ENCODE measurements at places on chromosomes 12 and 14.

DNA sequence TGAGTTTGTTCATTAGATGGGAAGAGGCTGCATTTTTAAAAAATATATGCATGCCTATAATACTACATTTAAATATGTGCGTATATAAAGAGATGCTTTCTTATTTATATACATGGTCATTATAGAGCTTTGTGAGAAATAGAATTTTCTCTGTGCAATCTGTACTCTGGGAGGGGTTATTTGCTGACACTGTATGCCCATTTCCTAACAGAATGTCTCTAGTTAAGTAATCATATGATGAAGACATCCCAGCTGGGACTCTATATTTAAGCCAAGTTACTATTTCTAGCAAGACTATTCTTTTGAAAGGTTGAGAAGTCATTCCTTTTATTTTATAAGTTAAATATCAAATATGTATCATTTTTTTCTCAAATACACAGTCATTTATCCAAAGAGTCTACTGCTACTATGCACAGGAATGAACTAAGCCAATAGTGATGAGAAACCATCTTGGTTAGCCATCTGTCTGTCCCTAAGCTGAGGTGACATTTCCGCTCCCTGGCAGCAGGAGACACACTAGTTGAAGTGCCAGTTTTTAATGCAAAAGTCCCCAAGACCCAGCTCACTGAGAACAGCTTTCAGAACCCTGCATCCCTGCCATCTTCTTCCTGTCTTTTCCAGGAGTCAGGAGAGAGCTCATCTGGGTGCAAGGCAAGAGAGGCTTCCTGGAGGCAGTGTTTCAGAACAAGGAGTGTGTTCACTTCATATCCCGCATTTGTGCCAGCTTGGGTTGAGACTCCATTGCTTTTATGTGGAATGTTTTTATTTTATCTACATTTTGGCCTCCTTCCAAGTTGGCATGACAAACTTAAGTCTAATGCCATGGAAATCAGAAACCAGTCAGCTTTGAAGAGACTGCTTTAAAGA lies 69.5 kb downstream of the TMEM132C start:
- no peak for DNase-seq

DNA sequence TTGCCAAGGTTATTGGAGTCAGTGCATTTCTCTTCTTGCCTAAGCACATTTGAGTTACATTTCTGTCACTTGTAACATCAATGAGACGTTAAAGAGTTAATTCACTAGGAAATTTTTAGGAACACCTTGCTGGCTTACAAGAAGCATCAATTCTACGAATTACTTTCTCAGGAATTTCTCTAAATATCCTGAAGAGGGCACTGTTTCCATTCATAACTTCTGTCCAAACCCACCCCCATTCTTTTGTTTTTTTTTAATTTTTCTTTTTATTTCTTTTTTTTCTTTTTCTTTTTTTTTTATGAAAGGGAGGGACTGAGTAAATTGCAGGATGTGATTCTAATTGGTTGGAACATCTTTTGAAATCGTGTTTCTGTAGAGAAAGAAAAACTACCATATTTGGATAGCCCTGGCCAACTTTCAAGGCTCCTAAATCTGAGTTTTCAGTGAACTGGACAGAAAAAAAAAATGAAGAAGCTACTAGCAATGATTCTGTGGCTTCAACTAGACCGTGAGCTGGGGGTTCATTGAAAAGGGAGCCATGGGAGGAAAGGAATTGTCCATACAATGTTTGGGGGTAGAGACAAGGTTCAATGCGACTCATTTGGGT lies 285.3 kb downstream of the DAD1 start:
- DNase-seq = no peak

DNA sequence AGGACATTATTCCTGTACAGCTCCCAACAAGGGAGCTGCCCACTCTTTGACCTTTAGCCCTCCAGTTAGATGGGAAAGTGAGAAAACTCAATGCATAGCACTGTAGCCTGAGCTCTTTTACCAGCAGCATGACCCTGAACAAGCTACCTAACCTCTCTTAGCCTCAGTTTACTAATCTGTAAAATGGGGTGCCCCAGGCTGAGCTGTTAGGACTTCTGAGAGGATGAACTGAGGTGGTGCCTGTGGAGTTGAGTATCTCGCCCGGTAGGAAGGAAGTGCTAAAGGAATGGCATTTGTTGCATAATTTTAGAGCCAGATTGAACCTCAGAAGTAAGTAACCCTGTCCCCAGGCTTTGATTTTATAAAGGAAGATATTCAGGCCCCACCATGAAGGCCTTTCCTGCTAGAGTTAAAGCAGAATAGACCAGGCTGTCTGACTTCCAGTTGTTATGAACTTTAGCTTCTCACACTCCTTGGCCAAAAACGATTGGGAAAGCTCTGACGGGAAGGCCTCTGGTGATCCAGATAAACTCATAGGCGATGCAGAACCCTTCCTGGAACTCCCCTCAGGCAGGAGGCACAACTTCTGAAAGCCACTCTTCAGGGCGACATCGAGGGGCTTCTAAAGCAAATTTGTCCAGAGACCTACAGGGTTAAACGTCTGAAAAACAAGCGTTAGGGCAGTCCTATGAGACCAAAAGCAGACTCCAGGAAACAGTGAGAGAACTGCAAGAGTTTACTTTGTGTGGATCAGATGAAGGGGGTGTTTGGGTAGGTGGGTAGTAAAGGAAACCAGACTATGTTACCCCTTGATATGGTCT lies 2.5 kb upstream of the SERPINA10 start:
- DNase-seq = no peak

DNA sequence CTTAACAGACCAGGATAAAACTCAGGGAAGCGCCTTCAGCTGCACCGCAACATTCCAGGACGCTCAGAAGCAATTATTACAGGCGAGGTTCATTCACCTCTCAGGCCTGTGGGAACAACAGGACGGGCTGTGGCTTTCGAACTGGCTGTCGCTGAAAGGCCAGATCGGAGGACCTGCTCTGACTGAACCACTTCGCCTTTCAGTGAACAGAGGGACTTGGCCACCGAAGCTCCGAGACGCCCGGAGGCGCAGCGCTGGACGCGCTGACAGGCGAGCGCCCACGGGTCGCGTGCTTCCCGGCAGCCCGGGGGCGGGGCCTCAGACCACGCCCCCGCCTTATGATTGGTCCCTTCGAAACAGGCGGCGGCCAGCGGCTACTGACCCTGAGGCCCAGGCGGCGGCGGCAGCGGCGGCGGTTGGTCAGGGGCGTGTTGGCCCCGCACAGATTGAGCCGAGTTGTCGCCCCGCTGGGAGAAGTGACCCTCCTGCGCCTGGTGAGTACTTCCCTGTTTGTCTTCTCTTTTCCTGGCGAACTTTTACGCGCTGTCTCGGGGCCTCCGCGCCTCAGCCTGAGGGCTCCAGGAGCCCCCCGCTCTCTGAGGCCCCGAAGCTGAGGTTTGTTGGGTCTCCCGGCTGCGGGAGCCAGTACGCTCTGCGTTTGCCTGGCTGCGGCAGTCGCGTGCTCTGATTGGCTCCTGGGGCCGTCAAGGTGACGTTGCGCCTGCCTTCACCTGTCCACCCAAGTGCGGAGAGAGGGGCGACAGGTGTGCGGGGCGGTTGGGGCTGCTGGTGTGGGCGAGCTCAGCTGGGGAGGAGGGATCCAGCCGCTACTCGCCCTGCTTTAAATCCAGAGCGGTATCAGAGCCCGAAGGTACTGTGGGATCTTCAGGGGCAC lies at the start of gene GAS2L3:
Gene GAS2L3 (plus strand): TSS at position 393 of the 895 bp plus-strand sequence. CDS start 21,221 bp downstream, outside the sequence.
- peak; percentile 93 for DNase-seq

DNA sequence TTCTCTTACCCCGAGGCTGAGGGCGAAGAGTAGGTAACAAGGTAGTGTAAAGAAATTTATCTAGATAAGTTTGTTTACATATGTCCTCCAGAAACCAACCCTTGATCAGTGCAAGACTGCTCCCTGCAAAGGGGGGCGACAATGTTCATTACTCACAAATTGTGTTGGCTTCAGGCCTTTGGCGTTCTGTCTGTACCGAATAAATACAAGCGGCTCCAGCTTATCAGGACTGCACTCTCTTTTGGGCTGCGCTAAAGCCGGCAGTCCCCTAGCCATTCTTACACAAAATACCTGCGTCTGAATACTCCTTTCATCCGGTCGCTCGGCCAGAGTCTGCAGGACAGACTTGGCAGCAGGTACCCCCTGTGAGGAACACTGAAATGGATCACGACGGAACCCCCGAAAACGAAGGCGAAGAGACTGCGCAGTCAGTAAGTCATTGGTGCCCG lies 116.4 kb downstream of the PPHLN1 start:
- DNase-seq = no peak

- no peak for DNase-seq
Measured at GRCh38 chr14:61491876-61492434, 170.6 kb downstream of the PRKCH start.

DNA sequence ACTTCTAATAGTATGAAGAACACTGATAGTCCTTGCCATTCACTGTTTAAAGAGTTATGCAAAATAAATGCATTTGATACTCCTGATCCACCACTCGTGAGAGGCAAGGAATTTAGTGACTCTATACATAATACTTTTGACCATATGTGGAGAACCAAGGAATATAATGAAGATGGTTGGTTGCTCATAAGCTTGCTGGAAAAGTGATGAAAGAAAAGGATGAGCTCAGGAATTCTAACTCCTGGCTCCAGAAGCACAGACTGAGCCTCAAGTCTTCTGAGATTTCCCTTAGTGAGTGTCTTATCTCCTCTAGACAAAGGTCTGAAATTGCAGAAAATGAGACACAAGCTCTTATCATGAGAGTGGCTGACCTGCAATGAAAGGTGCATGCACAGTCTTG lies 57.1 kb upstream of the KRAS start:
- DNase-seq = no peak

DNA sequence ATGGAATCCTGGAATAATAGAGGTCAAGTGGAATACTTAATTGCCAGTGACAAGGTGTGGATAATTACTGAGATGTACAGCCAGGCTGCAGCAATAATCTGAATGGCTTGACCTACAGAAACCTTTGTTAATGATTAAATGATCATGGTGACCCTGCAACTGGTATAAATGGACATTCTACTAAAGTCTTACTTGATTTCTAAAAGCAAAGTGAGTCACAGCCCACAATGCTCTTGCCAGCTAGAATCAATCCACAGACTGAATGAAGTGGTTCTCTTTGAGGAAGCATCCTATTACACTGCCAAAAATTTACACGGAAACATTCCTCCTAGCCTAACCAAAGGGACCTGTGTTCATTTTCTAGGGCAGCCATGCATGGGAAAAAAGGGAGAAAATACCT lies 518.5 kb downstream of the SOX5 start:
- DNase-seq = no peak

DNA sequence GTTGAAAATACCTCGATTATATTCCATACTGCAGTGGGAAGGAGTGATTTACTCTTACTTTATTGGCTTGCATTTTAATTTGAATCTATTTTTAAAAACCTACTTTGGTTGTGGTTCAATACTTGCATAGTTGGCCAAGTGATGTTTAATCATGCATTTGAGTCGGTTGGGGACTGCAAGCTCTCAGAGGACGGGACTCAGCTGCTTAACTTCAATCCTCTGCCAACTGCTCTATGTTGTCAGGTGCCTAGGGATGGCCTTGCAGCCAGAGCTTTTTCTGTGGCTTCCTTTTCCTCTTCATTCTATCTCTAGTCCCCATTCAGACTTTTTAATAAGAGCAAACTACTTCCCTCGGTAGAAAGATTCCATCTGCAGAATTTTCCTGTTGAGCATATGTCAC lies 53.4 kb upstream of the KRR1 start:
- no peak for DNase-seq

GRCh38 chr12:66020481-66020880 lies 110.1 kb downstream of the LLPH start:
- no peak for DNase-seq

GRCh38 chr12:13718271-13718670 lies 263.1 kb downstream of the GRIN2B start:
- no peak for DNase-seq

DNA sequence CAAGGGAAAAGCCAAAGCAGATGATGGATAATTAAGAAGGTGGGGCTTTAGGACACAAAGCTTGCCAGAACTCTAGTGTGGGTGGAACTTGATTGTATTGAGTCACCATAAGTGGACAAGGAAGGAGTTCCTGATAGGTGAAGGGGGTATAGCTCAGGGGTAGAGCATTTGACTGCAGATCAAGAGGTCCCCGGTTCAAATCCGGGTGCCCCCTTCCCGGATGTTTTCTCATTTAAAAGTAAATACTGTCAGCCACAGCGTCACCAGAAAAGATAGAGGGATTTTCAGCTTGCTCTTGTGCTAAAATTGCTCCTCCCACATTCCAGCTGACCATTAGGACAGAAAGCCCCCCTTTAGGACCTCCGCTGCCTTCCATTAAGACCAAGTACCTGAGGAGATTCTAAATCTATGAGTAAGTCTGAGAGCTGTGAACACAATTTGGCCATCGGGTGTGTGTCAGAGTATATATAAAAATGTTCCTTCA lies 36.6 kb downstream of the DCAF4 start:
- DNase-seq = peak; percentile 57

DNA sequence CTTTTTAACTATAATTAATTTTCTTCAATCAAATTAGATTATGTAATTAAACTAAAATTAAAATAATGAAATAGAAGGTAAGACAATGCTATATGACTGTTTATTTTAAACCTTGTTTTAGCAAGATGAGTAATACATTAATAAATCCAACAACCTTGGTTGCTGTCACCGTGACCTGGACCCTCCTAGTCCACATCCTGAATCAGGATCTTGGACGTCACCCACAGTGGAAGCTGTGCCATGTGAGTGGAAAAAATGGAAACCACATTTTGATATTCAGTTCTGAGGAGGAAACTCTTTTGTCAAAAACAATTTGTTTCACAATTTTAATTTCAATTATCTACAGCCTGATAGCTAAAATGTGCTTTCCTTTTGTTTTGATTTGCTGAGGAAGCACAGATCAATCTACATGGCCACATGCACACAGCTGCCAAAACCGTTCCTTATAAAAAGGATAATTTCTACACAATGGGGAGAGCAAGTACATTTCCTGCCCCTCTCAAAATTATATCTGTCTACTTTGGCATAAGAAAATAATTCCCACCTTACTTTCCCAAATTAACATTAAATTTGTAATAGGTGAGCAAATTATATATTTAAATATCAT lies 255.5 kb downstream of the RASSF9 start:
- no peak for DNase-seq

- DNase-seq = peak; percentile 42
Measured at GRCh38 chr12:100716945-100717732, 77.4 kb upstream of the ANO4 start.

GRCh38 chr12:55847033-55847432 lies 4.3 kb upstream of the MMP19 start:
- DNase-seq = no peak

- no peak for DNase-seq
Measured at GRCh38 chr14:24264298-24264697, 1.3 kb upstream of the TGM1 start.

DNA sequence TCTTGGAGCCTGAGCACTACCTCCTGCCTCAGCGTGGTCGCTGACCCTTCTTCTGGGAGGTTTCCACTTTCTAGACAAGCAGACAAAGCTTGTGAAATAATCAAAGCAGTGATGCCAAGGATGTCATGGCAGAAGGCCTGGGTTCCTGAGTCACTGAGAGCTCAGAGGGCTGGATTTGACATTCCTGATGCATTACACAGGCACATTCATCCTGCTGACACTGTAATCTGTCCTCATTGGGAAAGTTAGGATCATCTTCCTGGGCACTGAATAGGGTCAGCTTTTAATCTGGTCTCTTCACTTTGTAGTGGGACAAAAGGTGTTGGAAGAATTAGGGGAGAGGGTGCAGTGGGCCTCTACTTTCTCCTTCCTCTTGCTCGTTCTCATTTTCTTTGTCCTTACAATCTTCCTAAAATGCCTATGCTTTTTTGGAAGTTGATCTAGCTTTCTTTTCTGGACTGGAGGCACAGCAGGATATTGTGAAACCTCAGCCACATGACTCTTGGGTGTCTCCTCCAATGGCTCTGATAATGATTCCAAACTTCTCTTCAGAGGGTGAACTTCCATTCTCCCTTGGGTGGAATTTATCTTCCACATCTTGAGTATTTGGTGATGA lies 29.6 kb downstream of the EEA1 start:
- DNase-seq = no peak

Measured in NCI-H146 (cell line).